ENCODE measurements at places on chromosomes 4 and X.
A peak's percentile ranks its signal among the peaks of the same experiment; 100 is the strongest.

- DNase-seq = peak; percentile 33
Measured at GRCh38 chrX:102745857-102746584, 25.5 kb downstream of the GPRASP3 start.

DNA sequence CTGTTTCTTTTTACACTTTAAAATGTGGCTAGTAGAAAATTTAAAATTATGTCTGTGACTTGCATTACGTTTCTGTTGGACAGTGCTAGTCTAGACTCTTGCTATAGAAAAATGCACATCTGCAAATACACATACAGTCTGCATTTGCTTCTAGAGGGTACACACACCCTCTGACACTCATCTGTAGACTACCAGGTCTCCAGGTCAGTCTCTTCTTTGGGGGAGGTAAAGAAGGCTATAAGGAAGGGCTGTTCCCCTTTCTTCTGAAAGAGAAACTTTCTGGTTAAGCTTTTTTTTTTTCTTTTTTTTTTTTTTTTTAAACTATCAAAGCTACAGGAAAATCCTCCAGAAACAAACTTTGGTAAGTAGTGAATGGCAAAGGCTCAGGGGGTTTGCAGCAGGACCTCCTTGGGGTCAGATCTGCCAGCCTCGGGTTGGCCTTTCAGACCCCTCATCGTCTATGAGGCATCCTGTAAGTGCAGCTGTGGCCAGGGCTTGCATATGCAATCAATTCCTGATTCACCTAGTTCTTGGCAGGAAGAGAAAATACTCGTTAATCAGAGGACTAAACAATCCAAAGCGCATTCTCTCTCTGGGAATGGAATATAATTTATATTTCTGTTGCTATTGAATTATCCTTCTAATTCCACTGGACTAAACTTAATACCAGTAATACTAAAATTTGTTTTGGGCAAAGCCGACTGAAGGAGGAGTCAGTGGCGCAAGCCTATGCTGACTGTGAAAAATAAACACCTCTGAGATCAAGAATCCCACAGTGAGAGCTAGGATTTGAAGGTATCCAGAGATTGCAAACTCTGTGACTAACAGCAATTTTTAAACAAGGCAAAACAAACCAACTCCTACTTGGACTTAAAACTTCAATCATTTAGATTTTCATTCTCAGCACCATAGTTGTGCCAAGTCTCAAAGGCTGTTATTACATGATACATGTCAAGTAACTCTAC lies 109.3 kb upstream of the TBC1D9 start:
- no peak for DNase-seq

DNA sequence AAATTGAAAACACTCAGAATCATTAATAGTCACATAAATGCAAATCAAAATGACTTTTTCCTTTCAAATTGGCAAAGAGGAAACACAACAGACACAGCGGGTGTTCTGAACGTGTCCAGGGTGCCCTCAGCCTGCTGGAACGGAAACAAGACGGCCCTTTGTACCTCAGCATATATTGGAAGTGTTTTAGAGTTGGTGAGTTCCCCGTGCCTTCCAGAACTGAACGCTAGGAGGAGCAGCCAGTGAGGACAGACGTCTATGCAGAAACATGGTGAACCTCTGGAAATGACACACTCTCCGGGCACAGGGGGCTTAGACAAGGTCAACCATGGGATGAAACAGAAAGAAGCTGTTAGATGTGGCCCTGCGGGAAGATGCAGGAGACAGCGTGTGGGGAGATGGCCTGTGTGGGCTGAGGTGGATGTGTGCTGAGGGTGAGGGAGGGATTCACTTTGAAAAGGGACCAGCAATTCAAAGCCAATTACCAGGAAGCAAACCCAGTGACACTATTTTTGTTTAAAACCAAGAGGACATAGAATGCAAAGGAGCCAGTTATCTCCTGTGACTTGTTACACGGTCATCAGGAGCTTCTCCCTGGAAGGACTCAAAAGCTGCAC lies 40.4 kb downstream of the RNF212 start:
- peak; percentile 50 for DNase-seq

DNA sequence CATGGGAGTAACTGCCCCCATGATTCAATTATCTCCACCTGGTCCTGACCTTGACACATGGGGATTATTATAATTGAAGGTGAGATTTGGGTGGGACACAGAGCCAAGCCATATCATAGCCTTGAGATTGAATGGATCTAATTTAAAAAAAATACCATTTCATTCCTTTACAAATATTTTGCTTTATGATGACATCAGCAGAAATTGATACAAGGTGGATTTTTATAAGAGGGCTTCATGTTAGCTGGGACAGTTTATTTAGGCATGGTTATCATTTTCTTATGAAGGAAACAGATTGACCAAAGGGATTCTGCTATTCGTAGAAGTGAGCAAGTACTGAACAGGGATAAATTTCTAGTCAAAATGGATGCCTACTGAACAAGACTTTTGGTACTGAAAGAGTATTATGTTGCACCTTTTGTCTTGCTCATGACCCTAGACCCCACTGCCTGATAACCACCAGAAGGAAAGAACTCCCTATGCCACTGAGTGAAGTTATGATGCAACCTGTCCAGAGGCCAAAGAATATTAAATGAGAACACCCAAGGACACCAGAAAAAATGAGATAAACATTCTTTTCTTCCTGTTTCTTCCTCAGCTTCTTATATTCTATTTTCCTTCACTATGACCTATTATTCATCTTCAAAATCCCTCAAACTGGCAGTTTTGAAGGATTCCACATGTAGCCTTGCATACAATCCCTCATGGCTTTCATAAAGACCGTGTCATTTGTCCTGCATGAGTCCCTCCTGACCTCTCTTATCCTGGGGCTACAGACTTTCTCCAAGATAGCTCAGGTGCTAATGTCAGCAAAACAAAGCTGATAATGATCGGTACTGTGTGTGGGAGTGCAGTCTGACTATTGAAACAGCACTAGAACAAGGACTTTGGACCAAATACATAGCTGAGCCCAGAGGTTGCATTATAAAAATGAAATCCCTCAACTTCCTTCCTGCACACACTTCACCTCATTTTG lies 118.3 kb downstream of the AFF2 start:
- DNase-seq = no peak

- no peak for DNase-seq
Measured at GRCh38 chr4:41935652-41936021, 408 bp downstream of the TMEM33 start.

- no peak for DNase-seq
Measured at GRCh38 chr4:100935090-100935489, 412.2 kb downstream of the PPP3CA start.

- no peak for DNase-seq
Measured at GRCh38 chr4:73445383-73446335, 9.6 kb downstream of the AFP start.

Measured in Calu3 (cell line).